ENCODE measurements at places on chromosomes 13 and 19.

DNA sequence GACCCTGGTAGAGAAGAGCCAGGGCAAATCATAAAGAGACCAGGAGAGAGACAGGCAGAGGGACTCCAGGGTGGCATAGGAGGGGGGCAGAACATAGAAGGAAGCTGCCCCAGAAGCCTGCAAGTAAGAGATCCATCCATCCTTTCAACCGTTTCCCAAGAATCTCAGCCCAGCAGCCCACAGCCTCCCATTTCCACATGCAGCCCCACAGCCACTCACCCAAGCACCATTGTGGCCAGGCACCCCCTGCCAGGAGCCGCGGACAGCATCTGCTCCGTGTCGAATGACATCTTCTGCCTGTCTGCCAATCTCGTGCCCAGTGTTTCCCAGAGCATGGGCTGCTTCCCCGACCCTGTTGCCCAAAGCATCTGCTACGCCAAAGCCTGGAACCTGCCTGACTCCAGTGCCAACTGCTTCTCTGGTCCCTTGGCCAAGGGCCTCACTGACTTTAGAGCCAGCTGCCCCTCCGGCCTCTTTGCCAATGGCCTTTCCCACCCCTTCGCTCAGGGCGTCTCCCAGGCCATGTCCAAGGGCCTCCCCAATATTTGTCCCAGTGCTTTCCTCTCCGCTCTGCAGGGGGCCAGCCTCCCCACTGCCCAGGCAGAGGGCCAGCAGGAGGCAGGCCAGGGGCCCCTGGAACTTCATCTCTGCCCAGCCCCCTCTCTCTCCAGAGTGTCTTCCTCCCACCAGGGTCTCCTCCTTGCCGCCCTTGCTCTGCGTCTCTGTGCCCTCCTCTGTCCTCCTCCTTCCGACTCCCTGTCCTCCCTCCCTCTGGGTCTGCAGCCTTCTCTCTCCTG lies 420 bp downstream of the DMKN start:
- no peak for DNase-seq

GRCh38 chr13:46172531-46172991 lies 9.4 kb downstream of the LCP1 start:
- no peak for DNase-seq

DNA sequence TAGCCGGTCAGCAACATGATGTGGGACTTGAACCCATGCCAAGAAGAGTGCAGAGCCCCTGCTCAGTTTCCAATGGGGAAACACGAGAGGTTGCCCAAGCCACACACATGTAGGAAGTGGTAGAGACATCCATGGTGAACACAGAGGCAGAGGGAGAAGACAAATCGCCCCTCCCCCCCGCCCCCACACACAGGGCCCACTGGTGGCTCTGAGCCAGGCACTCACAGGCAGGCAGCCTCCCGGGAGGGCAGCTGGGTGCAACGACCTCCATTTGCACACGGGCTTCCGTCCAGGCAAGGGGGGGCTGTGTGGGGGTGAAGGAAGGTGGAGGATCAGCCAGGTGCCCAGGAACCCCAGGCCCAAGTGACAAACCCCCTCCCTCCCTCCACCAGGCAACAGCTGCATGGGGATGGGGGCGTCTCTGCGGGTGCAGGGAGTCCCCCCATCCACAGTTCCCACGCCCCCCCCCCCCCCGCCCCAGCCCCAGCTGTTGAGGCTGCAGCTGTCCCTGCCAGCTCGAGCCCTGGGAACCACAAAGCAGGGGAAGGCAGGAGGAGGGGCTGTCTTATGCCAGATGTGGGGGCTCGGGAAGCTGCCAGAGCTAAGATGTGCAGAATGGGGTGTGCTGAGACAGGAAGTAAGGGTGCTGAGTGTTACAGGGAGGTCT lies 3.4 kb downstream of the NOTCH3 start:
- no peak for DNase-seq

- DNase-seq, result no peak
Observed at GRCh38 chr19:30895946-30896345, 453.3 kb downstream of the TSHZ3 start.

- DNase-seq, result no peak
Observed at GRCh38 chr13:76745261-76746200, 140.7 kb downstream of the KCTD12 start.

DNA sequence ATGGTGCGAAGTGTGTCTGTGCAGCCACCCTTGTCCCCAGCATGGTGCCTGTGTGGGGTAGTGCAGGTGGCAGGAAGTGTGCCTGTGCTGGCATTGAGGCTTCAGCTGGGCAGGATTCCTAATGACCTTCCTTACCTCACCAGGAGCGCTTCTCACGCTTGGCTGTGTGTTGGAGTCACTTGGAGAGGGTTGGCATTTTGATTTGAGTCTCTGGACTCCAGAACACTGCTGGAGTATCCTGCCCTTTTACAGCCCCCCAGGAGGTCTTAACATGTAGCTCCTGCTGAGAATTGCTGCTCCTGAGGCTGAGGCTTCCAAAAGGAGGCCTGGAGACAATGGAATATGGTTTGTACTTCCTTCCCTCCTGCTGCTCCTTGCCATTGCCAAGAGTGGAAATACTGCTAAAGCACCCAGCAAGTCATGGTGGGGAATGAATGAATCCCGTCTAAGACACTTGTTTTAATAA lies 87.1 kb downstream of the ARHGEF7 start:
- no peak for DNase-seq

DNA sequence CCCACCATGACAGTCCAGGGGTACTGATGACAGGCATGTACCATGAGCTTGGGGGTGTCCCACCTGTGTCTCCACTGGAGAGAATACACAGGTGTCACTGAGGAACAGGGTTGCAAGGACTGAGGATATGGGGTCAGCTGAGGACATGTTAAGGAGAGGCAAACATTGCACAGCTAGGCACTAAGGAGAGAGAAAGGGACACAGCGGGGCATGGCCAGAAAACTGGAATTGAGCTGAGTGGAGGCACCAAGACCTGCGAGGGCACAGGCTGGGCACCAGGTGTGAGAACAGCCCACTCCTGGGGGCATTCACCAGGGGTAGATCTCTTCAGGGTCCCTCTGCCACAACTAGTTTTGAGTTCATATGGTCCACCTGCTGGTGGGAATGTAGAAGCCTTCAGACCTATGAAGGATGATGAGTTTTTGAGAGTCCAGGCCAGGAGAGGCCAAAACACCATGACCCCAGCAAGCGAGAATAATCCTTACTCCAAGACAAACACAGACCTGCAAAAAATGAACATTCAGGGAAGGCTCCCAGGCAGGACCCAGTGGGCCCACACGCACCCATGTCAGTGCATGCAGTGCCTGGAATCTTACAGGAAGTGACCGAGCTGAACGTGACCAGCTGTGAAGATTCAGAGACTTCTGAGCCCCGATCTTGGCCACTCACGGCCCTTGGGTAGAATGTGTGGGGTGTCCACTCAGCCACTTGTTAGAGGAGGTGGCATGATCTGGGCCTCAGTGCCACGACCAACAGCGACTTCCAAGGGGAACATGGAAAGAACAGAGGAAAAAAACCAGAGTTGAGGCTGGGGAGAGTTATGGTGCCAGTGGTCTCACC lies 1.4 kb upstream of the ZNF584 start:
- DNase-seq, result no peak

DNA sequence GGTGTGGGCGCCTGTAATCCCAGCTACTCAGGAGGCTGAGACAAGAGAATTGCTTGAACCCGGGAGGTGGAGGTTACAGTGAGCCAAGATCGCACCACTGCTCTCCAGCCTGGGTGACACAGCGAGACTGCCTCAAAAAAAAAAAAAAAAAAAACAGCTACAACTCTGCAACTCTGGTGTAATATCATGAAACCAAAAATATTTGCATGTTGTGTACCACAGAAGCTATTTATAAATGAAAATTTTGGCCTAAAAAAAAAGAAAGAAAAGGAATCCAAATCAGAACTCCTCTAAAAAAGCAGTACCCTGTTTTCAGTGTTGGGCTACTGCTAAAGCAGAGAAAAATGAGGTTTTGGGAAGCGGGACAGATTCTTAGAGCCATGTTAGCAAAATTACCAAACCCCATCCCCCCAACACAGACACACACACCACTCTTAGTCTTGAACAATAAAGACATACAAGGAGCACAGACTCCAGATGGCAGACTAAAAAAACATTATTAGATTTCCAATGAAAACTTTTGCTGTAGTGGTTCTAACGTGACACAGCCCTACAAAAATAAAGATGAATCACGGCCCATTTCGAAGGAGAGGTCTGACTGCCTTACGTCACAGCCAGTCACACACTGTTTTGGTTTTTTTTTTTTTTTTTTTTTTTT lies 51.5 kb downstream of the INSR start:
- DNase-seq, result no peak

GRCh38 chr13:112467236-112467635 lies 91.1 kb downstream of the SPACA7 start:
- no peak for DNase-seq

DNA sequence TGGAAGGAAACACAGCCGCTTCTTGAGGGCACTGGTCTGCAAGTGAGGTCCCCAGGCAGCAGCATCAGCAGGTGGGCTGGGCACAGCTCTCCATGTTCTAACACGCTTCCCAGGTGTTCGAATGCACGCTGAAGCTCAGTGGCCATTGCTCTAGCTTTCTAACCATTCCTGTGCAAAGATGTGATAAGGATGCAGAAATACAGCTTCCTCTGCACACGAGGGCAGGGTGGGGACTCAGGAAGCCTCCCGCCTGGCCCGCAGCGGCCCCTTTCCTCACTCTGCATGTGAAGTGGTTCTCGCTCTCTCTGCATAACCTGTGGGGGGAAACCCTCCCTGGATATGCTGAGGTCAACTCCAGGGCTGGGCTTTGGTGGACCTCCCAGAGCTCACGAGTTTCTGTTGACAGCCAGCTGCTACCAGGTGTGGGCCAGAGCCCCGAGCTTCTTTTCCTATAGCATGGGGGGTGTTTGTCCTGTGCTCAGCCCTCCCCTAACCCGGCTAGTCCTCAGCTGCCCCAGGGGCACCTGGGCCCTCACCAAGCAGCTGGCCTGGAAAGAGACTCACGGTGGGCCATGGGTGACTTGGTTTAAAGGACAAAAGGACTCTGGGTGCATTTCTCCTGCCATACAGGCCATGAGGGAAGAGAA lies 168.2 kb downstream of the TEX29 start:
- peak; percentile 32 for DNase-seq

- no peak for DNase-seq
Observed at GRCh38 chr19:18322318-18322758, 538 bp downstream of the LSM4 start.

GRCh38 chr13:66693656-66694055 lies 536.5 kb downstream of the PCDH9 start:
- DNase-seq, result no peak

- DNase-seq, result no peak
Observed at GRCh38 chr13:94317063-94317491, 162.4 kb downstream of the DCT start.

DNA sequence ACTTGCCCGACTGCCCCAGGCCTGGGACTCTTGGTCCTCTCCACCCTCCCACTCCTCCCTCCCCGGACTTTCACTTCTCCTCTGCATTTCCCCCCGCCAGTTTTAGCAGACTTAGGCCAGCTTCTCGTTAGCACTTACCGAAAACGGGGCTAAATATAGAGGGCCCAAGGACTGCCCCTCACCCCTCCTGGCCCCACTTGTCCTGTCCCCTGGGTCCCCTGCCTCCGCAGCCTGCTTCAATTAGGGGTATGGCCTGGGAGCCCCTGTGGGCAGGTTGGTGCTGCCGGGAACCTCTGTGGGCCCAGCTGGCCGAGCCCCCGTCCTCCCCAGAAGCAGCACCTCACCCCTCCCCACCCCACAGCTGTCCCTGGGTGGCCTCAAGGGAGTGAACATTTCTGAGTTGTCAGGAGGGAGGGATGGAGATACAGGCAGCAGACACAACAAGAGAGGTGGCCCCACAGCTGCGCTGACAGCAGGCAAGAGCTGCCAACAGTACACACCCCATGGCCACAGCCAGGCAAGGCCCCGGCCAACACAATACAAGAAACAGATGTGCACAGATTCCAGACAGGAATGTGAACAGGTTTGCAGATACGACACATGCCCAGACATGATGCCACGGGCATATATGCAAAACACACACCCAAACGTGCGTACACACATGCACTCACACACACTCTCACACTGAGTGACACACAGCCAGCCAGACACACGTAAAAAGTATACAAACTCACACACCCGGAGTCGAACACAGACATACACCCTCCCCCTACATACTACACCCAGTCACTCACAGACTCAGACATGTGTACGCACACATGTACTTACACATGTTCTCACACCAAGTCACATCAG lies 2.6 kb downstream of the POU2F2 start:
- DNase-seq, result peak; percentile 63

GRCh38 chr13:30119476-30119875 lies 187.9 kb downstream of the KATNAL1 start:
- DNase-seq, result no peak

GRCh38 chr19:45920458-45920857 lies 5.9 kb upstream of the NANOS2 start:
- no peak for DNase-seq

GRCh38 chr13:72622546-72622945 lies 104.9 kb downstream of the MZT1 start:
- DNase-seq, result no peak

DNA sequence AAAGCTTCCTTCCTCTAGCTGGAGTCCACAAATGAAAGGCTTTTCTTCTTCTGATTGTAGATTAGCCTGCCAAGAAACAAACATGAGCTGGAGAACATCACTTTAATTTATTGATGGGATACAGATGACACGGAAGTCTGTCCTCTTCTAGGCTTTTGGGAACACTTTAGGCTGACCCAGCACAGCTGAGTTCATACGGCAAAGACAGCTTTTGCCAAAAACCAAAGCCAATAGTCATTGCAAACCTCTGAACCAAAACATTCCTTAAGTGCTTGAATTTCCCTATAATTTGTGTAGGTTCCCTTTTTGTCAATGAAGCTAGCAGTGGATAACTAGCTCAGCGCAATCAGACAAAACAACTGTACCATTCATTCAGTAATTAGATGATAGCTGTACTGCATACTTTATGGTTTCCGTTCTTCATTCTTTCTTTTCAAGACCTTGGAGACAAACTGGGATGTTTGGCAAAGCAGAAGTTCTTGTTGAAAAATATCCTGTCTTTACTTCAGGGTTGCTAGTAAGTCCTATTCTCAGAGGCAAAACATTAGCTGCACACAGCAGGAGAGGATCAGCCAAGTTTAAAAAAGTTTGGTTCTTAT lies 95.7 kb upstream of the SPRY2 start:
- no peak for DNase-seq

- no peak for DNase-seq
Observed at GRCh38 chr13:114056205-114057013, 76.0 kb downstream of the RASA3 start.

- DNase-seq, result no peak
Observed at GRCh38 chr19:610071-610800, 20.6 kb downstream of the HCN2 start.

- DNase-seq, result no peak
Observed at GRCh38 chr13:90382425-90382824, 965.1 kb upstream of the MIR17HG start.

GRCh38 chr19:1098177-1099051 lies 3.2 kb upstream of the POLR2E start:
- no peak for DNase-seq

- no peak for DNase-seq
Observed at GRCh38 chr13:74274916-74275315, 140.7 kb upstream of the KLF12 start.

- DNase-seq, result no peak
Observed at GRCh38 chr13:47027780-47028437, 131.1 kb upstream of the HTR2A start.
